ENCODE measurements at places on chromosomes 1 and 21.

GRCh38 chr21:15616864-15617574 lies 112.8 kb upstream of the USP25 start:
- DNase-seq = no peak

DNA sequence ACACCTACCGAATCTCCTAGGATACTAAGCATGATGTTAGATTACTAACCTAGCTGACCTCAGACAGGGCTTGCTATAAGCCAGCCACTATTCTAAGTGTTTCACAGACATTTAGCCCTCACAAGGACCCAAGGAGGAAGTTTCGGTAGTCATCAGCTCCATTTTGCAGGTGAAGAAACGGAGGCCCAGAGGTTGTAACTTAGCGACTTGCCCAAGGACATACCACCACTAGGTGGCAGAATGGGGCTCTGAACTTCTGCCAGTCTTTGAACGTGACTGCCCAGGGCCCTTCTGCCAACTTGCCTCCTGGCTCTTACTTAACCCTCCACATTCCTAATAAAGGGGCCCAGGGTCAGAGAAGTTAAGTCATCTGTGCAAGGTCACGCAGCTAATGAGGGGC lies 283.5 kb downstream of the C1orf94 start:
- peak; percentile 8 for DNase-seq

DNA sequence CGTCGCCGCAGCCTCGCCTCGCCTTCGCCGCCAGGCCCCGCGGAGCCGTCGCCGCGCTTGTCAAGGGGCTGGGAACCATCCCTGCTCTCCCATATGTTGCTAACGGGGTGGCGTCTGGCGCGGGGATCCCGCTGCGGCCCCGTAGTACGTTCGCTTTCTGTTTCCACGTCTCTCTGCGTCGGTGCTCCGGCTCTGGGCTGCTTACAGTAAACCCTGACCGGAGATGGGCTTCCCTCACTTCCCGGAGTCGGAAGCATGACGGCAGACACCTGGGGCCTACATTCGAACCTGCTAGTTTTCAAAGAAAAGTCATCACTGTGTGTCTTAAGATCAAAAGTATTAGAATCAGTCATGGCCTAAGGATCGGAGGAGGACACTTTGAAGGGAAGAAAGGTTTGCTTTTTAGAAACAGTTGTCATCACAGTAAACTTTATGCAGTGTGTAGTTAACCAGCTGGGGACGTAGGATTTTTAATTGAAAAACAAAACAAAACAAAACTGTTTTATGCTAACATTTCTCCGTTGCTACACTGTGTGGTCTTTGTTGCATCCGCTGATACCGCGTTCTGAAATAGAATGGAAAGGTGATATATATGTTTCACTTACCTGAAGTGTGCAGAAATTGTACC lies 69.0 kb downstream of the SLC35A3 start:
- peak; percentile 29 for DNase-seq

- no peak for DNase-seq
These were observed 300.3 kb downstream of the GRIK1 start for GRCh38 chr21:29639366-29640079.

GRCh38 chr1:157292809-157293564 lies 154.8 kb upstream of the ETV3 start:
- no peak for DNase-seq

GRCh38 chr1:178273707-178274410 lies 180.0 kb downstream of the RASAL2 start:
- DNase-seq = no peak

DNA sequence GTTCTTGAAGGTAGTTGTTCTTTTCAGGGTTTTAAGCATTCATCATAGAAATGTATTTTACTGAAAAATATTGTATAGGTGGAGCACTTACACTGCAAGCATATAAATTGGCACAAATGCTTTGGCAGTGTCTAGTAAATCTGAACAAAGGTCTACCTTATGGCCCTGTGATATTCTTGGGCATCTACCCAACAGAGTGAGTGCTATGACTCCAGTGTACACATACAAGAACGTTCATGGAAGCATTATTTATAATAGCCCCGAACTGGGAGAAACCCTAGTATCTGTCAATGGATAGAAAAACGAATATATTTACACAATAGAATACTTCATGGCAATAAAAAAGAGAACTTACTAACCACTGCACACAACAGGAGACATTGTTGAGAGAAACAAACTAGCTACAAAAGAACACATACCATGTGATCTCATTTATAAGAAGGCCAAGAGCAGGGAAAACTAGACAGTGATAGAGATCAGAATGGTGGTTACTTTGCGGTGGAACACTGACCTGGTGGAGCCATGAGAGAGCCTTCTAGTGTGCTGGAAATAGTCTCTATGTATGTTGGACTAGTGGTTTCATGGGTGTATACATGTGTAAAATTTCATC lies 96.0 kb downstream of the MAB21L3 start:
- DNase-seq = no peak

DNA sequence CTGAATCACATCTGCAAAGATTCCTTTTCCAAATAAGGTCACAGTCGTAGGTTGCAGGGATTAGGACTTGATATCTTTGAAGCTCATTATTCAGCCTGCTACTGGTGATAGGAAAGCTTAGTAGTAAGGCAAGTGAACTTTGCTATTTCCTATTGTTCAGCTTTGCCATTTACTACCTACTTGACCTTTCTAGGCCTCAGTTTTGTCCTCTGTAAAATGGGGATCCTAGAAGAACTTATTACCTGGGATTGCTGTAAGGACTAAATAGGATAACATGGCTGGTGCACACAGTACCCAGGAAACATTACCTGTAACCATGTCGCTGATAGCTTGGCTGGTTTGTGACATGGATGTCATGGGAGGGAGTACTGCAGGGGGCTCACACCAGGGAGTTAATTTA lies 24.5 kb downstream of the UMODL1 start:
- DNase-seq = no peak

- DNase-seq = no peak
These were observed 73.3 kb downstream of the EVI5 start for GRCh38 chr1:92711473-92712165.

GRCh38 chr1:157279138-157279801 lies 141.1 kb upstream of the ETV3 start:
- DNase-seq = no peak

DNA sequence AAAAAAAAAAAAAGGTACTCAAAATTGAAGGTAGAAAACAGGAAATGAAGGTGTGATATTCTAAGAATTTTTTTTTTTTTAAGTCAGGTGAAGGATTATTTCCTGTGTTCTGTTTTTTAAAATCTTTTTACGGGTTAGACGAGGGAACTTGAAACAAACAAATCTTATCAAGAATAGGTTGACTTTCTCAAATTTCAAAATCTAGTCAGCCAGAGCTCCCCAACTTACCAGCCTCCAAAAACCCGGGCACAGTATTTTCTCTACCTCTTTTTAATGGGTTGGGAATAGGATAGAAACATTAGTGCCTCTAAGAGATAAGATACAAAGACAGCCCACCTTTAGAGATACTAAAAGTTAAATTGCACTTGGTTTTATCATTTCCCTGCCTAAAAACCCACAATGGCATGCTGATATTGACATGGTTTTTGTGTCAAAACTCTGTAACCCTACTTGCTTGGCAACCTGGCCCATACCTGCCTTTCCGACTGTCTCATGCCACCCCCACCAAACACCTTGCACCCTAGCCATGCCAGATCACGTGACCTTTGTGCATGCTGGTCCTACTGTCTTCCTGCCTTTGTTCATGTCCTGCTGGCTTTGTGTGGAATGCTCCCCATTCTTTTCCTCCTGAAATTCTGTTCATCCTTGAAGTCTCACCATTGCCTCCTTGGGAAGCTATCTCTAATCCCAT lies 4.2 kb downstream of the RCAN3 start:
- DNase-seq = no peak

DNA sequence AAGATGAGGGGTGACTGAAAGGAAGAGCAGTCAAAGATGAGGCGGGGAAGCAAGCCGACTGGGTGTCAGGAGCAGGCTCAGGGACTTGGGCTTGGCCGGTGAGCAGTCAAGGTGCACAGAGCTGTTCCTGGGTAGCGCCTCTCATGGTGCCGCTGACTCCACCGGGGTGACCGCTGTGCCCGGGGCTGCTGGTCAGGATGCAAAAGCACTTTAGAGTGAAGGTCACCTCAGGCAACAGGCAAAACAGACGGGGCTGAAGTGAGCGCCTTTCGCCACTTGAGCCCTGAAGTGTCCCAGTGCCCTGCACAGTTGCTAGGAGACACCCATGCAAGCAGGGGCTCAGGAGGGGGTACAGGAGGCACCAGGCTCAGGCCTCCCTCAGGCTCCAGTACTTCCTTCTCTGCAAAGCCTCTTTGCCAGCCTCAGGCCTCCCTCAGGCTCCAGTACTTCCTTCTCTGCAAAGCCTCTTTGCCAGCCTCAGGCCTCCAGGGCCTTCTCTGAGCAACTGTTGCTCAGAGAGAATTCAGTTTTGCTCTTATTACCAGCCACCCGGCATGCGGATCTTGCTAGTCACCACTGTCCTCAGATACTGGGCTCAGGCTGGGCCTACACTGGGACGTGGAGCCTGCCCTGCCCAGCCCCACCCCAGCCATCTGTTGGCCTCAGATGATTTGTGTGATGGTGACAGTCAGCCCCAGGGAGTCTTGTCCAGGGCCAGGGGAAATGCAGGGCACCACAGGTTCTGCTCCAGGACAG lies 99.7 kb upstream of the IRF2BP2 start:
- no peak for DNase-seq

- no peak for DNase-seq
These were observed 40.5 kb upstream of the SAMD13 start for GRCh38 chr1:84260852-84261518.

DNA sequence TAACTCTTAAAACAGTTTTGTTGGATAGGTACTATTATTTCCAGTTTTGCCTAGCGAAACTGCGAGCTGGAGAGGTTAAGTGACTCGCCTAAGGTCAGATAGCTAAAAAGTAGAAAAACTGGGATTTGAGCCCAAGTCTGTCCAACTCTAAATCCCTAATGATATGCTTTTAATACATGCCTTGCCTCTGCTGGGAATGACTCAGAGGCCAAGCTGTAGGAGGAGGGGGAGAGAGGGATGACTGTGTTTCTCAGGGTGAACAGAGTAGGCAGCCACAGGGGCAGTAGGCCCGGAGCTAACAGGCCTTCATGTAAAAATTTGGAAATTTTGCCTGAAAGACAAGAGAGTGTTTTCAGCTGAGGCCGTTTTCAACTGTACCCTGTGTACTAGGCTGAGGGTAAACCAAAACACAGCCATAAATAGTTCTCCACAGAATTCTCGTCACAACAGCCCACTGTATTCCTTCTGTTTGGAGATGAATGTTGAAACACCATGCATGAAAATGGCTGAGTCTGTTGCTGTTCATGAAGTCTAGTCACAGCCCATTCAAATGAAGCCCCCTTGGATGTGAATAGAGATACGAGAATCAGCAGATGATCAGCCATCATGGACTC lies 107.5 kb upstream of the HOOK1 start:
- no peak for DNase-seq

DNA sequence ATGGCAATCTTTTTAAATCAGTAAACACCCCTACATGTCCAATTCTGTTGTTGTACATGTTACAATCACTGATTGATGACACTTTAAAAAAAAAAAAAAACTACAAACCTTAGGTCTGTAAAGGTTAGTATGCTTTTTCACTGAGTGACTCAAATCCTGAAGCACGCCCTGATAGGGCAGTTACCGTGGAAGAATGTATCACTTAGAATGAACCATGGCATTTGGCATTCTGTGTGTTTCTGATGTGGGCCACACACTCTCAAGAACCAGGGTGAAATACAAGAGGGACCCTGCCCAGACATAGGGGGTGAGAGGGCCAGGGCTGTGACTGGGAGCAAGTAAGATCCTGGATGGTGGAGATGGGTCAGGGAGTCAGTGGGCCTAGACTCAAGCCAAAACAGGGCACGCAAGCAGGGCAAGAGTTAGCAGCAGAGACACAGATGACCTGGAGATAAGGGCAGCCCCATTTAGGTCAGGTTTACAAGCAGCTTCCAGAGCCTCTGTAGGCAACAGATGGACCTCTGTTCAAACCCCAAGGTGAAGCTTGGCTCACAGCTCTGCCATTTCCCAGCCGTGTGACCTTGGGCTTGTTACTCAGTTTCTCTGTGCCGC lies 47.6 kb upstream of the DMRTB1 start:
- DNase-seq = no peak

- DNase-seq = no peak
These were observed 8.8 kb downstream of the ASAP3 start for GRCh38 chr1:23475134-23475628.

- DNase-seq = no peak
These were observed 132.4 kb downstream of the ROR1 start for GRCh38 chr1:63906047-63906704.

GRCh38 chr1:182680901-182681567 lies 3.4 kb downstream of the RGS8 start:
- no peak for DNase-seq

DNA sequence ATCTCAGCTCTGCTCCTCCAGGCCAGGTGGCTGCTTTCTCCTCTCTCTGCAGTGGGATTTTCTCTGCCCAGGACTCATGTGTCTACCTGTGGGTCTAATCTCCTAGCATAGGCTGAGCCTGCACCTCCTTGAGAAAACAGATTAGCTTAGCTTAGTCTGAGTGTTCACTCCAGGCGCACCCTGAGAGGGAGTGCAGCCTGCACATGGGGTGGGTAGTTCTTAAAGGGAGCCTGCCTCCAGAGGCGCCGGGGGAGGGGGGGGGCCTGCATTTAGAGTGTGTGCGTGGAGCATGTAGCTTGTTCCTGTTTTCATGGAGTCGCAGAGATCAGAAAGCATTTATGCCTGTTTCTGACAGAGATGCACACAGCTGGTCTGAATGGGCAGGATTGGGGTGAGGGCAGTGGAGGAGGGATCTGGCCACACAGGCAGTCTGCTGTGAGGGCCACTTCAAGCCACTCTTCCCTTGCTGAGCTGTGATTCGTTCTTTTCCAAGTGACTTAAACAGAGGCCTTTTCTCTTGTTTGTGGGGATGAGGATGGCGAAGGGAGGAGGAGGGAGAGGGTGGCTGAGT lies 45.2 kb downstream of the GALNT2 start:
- DNase-seq = no peak

DNA sequence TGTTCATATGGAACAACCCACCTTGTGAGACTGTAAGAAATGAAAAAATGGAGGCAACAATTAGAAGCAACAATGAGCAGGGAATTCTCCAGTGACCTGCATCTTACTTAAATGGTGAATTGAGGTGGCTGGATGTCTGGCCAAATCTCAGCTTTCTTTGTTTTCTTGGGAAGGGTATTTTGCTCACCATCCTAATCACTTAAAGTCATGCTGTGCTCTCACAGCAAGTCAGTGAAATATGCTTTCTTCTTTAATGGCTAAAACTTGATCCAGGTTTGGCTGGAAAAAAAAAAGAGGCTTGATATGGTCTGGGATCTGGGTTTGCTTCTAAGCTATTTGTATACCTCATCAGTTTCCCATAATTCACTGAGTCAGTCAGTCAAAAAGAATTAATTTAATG lies 124.8 kb downstream of the ESRRG start:
- DNase-seq = no peak
